D341Med (cell line): ENCODE measurements at places on chromosomes 13 and 19.
A peak's percentile ranks its signal among the peaks of the same experiment; 100 is the strongest.

GRCh38 chr13:44652168-44652567 is 76.0 kb upstream of the TSC22D1 start:
- no peak for DNase-seq

- DNase-seq: no peak
These were observed 82.7 kb downstream of the SLC10A2 start for GRCh38 chr13:102983496-102983895.

- no peak for DNase-seq
These were observed 108.5 kb downstream of the PAN3 start for GRCh38 chr13:28246891-28247290.

DNA sequence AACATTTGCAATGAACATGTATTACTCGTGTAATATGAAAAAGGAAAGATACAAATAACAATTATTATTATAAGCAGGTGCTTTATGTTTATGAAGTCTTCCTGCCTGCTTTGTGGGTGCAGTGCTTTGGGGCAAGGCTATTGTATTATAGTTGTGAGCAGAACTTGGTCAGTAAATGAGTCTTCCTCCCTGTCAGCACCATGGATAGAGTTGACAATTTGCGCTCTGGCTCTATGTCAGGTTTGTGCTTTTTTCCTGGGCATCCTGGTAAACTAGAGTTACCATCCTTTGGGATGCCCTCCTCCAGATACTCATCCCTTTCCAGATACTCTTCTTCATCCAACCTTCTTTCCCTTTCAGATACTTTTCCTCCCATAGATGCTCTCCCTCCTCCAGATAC is 19.6 kb downstream of the ERICH6B start:
- no peak for DNase-seq

- no peak for DNase-seq
These were observed 96.7 kb upstream of the DIAPH3 start for GRCh38 chr13:60260440-60260839.

DNA sequence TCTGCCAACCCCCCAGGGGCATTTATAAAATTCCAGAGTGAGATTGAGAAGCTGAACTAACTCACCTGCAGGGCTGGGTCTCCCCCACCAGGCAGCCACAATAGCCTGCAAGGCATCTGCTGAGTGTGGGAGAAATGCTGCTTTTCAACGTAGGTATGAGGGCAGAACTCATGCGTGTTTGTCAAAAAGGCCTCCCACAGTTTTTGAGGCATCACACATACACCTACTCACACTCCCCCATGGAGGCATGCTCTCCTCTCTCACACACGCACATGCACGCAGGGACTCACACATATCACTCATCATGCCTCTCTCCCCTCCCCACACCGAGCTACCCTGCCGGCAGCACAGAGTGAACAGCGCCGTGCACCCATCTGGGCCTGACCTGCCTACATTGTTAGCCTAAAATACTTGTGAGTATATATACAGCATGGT is 390.5 kb downstream of the FGF9 start:
- no peak for DNase-seq

- no peak for DNase-seq
These were observed 24.8 kb downstream of the ADPRHL1 start for GRCh38 chr13:113428469-113428865.

DNA sequence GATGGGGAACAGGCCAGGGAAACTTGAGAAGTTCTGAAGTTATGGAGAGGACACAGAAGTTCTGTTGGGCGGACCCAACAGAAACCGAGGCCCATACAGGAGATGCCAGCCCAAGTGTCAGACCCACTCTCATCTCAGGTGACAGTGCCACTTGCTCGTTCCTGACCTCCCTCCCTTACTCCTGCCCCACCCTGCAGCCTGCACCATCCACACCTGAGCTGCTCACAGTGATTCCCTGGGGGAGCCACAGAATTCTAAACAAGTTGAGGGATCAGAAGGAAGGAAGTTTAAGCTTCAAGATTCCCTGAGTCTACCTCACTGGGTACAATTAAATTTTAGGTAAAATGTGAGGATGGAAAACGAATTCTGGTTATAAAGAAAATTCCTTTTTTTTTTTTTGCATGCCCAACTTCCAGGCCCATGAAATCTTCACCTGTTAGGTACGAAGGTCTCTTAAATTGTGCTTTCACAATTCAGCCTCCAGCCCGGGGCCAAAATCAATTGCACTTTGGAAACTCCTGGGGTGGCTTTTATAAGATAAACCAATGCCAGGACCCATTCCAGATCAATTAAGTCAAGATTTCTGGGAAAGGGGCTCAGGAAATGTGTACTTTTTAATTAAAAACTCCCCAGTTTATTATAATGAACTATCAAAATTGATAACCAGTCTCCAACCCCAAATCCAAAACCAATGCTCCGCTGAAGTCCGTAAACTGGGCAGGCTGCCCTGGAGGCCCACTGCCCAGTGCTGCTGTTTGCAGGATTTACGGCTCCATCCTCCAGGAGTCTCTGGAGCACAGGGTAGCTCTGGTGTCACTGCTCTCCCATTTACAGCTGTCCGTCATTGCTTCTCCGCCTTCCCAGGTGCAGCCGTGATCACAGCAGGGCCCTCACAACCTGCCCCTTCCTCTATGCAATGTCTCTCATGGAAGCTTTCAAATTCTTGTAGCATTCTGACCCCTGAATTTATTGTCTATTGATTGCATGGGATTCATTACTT is 643.5 kb downstream of the UQCRFS1 start:
- DNase-seq: no peak

GRCh38 chr13:76884186-76884906 is 1.9 kb downstream of the KCTD12 start:
- DNase-seq: peak; percentile 69

GRCh38 chr19:35381926-35382325 is 11.1 kb downstream of the GPR42 start:
- DNase-seq: no peak

DNA sequence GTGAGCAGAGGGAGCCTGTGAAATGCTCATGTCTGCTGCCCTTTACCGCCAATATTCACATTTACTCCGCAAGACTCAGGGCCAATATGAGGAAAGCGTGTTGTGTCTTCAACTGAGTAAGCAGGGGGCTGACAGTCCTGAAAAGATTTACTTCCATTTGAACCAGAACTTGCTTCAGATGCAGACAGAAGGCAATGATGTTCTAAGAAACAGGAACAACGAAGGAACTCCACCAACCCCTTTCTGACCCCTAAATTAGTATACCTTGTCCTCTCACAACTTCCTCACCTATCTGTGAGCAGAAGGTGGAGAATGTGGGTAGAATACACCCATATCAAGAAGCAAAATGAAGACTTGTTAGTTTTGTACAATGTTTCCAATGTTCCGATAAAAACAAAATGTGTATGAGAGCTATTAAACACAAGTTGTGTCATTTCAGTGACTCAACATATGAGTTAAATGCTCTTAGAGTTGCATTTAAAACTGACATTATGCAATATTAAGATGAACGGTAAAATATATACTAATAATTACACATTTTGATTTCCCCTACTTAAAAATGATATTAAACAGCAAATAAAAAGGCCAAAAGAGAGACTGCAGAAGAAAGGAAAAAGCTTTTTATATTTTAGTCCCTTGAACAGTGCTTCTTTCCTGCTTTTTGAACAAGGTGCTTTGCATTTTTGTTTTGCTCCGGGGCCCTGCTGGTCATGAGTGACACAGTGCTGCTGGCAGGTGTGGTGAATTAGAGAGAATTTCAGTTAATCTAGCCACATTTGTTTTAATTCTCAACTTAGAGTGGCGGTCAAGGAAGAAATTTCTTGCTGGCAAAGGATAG is 16.0 kb downstream of the TMEM272 start:
- no peak for DNase-seq

DNA sequence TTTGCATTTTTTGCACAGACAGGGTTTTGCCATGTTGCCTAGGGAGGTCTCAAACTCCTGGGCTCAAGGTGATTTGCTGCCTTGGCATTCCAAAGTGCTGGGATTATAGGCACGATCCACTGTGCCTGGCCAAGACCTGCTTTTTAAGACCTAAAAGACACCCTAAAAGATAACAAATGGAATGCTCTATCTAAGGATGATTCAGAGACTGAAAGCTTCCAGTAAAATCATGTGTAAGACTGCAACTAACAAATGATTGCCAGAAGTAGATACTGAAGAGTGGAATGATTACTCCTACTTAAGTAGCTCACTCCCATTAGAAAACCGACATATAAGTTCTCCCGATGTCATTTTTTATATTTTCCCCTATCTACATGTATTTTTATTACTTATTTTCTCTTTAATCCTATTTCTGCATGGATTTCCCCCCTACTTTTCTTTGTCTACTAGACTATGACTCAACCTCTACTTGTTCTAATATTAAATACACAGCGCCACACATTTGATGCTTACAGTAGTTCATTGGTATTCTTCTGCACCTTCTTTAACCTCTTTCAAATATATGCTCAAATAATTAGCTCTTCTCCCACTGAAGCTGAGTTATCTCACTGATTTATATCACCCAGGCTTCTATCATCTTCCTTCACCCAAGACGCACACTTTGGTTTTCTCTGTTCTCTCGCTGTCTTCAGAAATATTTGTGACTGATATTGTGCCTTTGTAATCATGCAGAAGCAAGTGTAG is 32.2 kb upstream of the KLF12 start:
- no peak for DNase-seq

DNA sequence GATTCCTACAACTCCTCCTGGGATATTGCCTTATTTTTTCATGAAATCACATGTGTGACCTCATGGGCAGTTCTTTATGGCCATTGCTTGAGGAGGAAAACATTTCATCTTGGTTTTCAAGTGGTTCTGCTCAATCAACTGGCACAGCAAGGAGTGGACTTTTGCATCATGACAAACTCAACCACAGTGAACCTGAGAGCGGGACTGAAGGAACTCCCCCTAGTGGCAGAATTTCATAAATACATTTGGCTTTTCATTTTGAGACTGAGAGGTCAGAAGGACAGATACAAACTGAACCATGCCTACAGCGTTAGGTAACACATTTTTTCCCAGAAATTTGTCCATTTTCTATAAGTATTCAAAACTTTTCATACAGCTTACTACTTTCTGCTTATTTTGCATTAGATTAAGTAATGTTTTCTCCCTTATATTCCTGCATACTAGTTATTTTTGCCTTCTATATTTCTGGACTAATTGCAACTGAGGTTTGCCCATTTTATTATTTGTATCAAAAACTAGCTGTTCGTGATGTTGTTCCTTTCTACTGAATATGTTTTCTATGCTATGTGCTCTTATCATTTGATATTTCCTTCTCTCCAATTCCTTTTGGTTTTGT is 13.4 kb upstream of the SIGLEC12 start:
- DNase-seq: peak; percentile 53

- DNase-seq: no peak
These were observed 612.1 kb downstream of the TBC1D4 start for GRCh38 chr13:74869846-74870245.

DNA sequence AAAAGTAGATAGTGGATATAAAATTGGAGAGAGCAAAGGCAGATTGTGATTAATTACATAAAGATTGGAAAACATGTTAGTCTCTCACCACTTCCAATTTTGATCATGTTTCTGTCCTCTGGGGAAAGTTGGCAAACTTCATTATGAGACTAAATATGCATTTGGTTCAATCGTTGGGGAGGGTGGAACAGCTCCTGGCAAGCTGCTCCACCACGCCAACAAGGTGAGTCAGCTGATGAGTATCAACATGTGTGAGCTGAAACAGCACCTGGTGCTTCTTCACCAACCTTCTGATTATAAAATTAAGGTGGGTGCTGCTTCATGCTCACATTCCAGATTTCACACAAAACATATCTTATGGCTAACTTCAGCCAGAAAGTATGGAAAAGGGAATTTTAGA is 1784.6 kb downstream of the SLITRK5 start:
- no peak for DNase-seq

DNA sequence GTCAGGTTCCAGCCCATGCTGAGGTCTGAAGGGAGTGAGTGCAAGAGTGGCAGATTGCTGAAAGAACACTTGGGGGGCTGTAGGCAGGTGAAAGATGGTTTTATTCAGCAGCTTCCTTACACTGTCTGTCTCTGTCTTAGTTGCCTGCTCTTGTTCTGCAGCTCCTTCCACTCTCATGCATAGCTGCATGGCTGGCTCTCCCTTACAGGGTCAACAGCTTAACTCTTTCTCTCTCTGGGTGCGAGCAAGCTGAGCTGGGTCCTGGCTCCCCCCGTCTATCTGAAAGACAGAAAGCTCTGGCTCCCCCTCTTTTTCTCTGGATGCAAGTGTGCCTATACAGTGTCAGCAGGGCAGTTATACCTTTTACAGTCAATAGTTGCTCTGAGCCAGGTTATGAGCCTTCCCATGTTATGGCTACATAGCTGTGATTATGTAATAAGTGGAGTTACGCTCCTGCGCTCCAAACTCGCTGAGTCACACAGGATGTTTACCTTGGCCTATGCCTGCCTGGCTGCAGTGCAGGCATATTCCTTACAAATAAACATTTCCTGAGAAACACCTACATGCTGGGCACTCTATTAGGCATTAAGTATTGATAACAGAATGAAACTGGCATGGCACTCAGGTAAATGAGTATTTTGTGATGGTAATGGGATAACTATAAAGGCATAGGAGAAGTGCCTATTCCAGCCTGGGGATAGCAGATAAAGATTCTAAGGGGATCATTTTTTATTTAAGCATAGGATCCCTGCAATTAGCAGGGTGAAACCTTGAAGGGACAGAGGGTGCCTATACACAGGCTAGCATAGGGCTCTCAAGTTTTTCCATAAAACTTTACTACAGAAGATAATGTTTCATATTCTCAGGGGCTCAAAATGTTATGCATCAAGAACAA is 826.9 kb upstream of the PCDH9 start:
- no peak for DNase-seq

GRCh38 chr13:83508771-83509301 is 373.4 kb downstream of the SLITRK1 start:
- DNase-seq: no peak

- peak; percentile 65 for DNase-seq
These were observed 572 bp upstream of the FKBP8 start for GRCh38 chr19:18543814-18544475.

GRCh38 chr13:100019780-100020356 is 38.3 kb downstream of the ZIC2 start:
- DNase-seq: no peak

DNA sequence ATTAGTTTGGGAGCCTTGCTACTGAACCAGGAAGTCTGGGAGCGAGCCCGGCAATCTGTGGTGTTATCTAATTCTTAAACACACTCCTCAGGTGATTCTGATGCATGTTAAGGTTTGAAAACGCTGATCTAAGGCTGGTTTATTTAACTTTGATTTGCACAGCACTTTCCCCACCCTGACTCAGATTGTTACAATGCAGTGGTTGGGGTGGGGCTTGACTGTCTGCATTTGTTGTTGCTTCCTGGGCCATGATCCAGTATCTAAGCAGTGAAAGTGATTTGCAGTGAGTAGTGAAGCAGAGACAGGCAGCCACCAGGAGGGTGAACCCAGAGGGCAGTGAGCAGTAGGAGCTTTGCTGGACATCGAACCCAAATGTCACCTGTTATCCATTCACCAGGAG is 81.6 kb upstream of the ARGLU1 start:
- no peak for DNase-seq

DNA sequence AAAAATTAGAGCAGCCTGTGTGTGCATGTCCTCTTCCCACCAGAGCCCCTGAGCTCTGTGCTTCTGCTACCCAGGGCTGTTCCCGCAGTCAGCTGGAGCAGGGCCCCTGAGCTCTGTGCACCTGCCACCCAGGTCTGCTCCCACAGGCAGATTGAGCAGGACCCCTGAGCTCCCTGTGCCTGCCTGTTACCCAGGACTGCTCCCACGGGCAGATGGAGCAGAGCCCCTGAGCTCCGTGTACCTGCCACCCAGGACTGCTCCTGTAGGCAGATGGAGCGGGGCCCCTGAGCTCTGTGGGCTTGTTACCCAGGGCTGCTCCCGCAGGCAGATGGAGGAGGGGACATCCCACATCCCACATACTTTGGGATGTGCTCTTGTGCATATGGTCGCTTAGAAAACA is 186.8 kb upstream of the SOX1 start:
- no peak for DNase-seq

- DNase-seq: no peak
These were observed 58.7 kb upstream of the RGCC start for GRCh38 chr13:41398494-41399170.
